ENCODE measurements at places on chromosomes 16 and 17.

DNA sequence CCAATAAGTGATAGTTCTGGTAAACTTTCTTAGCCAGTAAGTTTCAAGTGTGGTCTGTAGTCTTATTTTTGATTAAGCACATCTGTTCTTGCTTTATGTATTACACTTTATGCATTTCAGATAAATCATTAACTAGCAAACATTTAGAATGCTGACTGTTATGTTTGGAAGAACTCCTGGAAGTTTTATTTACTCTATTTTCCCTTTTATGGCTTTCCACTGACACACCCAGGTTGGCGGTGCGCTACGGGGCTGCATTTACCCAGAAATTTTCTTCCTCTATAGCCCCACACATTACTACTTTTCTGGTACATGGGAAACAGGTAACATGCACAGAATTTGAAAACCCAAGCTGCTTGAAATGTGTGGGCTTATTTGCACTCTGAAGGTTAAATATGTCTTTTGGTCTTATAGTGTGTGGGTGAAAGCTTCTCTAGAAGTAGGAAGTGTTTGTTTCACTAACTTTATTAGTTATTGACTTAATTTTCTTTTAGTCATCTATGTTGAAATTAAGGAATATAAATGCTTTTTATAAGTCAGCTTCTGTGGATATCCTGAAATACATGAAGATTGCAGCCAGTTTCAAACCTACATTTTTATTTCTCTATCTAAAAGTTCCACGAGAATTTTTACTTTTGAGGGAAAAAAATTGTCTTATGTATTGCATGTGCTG, 203.7 kb downstream of the PHKB start:
- DNase-seq, result no peak

DNA sequence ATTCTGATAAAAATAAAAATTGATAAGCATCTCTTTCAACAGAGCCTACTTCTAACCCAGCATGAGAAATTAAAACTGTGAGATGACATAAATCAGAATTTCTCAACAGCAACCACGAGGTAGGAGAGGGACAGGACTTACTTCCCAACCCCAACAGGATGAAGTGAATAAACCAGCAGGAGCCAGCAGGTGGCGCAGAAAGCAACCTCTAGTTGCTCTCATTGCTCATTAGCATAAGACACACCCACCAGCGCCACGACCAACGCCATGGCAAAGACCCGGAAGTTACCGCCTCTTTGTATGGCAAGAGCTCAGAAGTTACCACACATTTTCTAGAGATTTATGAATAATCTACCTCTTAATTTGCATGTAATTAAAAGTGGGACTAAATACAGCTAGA, 189.4 kb upstream of the CDH8 start:
- DNase-seq, result no peak

DNA sequence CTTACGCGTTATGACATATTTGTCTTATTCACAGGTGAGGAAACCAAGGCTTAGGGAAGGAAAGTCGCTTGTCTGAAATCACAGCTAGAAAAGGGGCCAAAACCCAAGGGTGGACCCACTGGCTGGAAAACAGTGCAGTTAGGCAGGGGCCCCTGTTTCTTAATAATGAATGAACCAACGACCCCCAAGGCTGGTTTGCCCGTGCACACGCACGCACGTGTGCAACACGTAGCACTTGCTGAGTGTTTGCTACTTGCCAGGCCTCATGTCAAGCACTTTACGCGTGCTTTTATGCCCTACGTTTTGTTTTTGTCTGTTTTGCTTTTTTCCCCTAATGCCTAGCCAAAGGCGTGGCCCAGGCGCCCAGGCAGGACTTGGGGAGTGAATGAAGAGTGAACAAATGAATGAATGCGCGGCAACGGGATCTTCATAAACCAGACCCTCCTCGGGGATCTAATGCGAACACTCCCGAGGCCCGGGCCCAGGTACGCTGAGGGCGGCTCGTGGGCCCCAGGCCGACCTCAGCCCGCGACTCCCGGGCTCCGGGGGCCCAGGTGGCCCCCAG, 571 bp upstream of the USP10 start:
- no peak for DNase-seq

- DNase-seq, result no peak
These were observed 41.8 kb upstream of the CDH8 start for GRCh38 chr16:62077998-62078397.

DNA sequence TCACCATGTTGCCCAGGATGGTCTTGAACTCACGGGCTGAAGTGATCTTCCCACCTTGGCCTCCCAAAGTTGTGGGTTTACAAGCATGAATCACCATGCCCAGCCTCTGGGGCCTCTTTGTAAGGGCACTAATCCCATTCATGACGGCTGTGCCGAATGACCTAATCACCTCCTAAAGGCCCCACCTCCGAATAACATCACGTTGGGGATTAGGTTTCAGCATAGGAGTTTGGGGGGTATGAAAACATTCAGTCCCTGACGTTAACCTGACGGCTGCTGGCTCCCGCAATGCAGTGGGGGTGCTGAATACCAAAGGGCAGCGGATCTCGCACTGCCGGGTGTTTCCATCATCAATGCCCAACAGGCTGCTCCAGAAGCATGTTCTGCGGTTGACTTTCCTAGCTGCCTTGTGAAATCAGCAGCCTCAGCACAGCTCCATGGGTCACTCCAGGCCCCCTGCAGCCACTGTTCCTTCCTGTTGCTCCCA, 120.8 kb upstream of the SEC14L1 start:
- DNase-seq, result no peak

DNA sequence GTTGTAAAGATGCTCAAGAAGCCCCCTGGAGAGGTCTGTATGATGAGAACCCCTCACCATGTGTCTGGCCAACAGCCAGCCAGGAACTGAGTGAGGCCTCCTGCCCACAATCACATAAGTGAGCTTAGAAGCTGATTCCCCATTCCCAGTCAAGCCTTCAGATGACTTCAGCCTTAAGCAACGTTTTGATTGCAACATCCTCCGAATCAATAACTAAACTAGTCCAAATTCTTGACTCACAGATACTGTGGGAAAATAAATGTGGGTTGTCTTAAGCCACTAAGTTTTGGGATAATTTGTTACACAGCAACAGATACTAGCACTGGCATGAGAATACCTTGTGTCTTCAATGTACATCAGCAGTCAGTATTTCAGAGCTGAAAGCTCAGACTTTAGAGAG, 54.5 kb upstream of the HS3ST4 start:
- DNase-seq, result no peak

- DNase-seq, result peak; percentile 59
These were observed 689 bp upstream of the TBC1D24 start for GRCh38 chr16:2473999-2474876.

DNA sequence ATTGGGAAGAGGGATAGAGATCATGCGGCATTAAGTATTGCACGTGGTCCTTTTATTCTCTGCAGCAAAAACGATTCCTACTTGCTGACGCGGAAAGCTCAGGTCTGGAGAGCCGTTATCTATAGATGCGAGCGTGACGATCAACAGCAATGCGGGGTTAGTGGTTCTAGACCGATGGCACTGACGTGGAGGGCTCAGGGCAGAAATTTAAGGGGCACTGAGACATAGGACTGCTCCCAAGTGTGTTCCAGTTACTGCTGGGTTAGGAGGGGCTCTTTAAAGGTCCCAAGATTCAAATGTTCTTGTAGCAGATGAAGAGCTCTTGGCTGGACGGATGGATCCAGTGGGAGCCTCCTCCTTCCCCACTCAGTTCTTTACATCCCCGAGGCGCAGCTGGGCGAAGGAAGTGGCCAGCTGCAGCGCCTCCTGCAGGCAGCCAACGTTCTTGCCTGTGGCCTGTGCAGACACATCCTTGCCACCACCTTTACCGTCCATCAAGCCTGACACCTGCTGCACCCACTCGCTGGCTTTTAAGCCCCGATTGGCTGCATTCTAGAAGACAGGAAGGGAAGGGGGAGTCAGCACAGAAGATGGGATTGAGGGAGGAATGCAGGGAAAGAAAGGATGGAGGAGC, 732 bp upstream of the EXOSC6 start:
- no peak for DNase-seq

GRCh38 chr17:80575057-80575875, 30.6 kb downstream of the RPTOR start:
- DNase-seq, result peak; percentile 90

- DNase-seq, result no peak
These were observed 23.9 kb downstream of the UBE2G1 start for GRCh38 chr17:4342535-4342934.

- DNase-seq, result no peak
These were observed 2.8 kb downstream of the MED13 start for GRCh38 chr17:62062302-62062701.

- no peak for DNase-seq
These were observed 192.8 kb downstream of the BANP start for GRCh38 chr16:88144028-88144511.

- DNase-seq, result no peak
These were observed 1.2 kb downstream of the JUP start for GRCh38 chr17:41785091-41785858.

DNA sequence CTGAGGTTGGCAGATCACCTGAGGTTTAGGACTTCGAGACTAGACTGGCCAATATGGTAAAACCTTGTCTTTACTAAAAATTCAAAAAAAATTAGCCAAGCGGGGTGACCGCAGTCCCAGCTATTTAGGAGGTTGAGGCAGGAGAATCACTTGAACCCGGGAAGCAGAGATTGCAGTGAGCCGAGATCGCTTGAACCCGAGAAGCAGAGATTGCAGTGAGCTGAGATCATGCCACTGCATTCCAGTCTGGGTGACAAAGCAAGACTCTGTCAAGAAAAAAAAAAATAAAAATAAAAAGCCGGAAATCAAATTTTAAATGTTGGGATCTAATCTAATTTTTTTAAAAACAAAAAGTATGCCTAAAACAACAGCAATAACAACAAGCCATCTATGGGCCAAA, 56.3 kb downstream of the ABCC1 start:
- no peak for DNase-seq

DNA sequence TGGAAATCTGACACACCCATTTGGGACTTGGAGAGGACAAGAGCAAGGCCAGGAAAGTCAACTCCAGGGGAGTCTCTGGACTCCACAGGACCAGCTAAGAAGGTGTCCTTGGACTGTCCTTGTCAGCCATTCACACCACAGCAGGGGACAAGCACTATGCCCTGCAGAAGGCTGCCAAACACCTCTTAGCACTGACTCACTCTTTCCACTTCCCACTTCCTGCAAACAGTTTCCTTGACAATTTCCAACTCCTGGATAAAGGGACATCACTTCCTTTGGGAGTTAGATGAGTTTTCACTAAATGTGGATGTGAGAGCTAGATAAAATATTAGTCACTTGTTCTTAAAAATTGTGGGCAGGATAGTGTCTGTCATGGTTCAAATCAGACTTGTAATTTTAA, 37.8 kb upstream of the BCAR1 start:
- DNase-seq, result no peak

DNA sequence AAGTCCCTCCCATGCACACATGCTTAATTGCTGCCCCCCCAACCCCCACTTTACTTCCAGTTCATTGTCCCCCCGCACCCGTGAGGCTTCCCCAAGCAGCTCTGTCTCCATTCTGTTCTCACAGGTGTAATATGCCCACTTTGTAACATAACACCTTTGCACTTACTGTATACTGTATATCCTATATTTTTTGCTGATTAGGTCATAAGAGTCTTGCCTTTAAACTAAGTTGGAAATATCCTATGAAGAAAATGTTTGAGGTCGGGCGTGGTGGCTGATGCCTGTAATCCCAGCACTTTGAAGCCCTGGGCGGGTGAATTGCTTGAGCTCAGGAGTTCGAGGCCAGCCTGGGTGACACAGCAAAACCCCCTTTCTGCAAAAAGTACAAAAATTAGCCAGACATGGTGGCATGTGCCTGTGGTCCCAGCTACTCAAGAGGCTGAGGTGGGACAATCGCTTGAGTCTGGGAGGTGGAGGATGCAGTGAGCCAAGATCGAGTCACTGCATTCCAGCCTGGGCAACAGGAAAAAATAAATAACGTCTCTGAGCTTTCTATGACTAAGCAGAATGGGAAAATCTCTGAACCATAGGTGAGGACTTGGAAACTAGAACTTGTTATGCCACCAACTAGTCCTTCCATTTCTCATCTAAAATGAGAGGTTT, 76.1 kb downstream of the TNRC6C start:
- DNase-seq, result no peak

- DNase-seq, result no peak
These were observed 363.1 kb downstream of the CA10 start for GRCh38 chr17:51795401-51795800.

DNA sequence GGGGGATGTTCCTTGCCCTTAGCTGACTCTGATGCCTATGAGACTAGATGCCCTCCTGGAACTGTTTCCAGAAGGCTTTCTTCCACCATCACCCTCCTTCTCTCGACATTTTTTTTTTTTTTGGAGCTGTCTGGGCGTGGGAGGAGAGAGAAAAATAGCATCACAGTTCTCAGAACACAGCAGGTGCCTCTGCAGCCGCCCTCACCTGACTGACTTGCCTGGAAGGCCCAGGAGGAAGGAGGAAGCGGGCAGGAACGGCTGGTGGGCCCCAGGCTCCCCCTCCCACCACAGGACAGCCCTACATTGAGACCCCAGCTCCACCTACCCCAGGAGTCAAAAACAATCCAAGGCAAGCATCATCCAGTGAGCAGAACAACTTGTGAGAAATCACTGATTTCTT, 20.3 kb upstream of the CACNG5 start:
- DNase-seq, result no peak

GRCh38 chr17:57338257-57338914, 82.1 kb downstream of the MSI2 start:
- DNase-seq, result no peak

- no peak for DNase-seq
These were observed 21.6 kb upstream of the MSI2 start for GRCh38 chr17:57234739-57235092.

GRCh38 chr16:58461056-58461455, 38.9 kb upstream of the NDRG4 start:
- DNase-seq, result no peak
